Eye (tissue), 1 donor: ENCODE measurements at places on chromosomes 7 and 10.

DNA sequence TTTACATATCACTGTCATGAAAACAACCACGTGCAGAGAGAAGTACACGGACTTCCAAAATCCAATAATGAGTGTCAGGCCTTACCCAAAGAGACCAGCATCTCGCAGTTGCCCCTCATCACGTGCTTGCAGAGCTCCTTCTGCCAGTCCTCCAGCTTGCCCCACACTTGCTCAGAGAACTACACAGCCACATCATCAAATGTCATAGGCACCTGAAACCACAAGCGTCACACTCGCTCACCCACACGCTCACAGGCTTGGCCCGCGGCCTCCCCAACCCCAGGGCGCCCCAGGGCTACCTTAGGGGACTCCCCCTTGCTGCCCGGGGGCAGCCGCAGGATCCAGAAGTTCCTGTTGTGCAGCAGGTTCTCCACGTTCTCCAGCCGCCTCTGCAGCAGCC, 123.4 kb upstream of the ZNF746 start:
- no peak for DNase-seq

DNA sequence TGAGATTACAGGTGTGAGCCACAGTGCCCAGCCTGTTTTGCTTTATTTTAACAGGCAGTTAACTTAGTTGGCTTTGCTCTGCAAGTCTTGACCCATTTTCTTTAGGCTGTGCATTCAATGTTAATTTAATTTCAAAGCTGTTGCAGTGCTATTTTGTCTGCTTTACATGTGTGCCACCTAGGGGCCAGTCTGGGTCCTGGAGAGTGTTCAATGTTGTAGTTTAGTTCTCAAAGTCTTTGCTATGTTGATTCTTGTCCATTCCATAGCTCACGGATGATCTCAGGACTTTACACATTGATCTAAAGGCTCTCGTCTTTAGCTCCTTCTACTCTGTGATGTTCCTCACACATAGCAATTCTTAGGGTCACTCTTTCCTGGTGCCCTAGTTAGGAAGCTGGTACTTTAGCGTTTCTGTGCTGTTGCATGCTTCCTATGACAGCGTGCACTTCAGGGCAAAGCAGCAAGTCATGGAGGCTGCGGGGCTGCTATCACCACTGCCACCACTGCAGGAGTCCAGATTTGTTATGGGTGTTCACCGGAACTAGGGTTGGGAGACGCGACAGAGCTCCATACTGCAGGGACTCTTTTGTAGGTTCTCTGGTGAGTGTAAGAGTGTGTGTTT, 16.4 kb upstream of the ABCA13 start:
- no peak for DNase-seq

- DNase-seq = no peak
Observed at GRCh38 chr7:155860840-155861479, 48.7 kb upstream of the SHH start.

DNA sequence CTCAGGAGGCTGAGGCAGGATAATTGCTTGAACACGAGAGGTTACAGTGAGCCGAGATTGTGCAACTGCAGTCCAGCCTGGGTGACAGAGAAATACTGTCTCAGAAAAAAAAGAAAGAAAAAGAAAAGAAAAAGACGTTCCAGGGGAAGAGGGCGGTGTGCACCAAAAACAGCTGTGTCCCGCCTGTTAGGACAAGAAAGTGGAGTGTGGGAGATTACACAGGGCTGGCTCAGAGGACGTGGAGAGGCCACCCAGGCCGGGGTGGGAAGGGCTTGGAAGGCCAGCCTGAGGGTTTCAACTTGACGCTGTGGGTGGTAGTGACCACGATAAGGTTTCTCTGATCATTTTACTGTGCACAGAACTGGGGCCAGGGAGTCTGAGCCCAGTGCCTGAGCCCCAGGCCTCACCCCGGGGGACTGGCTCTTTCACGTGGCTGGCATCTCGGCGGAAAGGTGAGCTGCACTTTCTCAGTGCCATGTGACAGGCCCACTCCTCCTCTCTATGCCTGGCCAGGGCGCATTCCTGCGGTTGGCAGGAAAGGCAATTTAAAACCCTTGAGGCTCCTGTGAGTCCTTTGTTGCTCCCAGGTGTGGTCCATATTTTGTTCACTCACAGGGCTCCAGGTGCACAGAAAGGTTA, 13.9 kb downstream of the RHBDD2 start:
- DNase-seq = no peak

DNA sequence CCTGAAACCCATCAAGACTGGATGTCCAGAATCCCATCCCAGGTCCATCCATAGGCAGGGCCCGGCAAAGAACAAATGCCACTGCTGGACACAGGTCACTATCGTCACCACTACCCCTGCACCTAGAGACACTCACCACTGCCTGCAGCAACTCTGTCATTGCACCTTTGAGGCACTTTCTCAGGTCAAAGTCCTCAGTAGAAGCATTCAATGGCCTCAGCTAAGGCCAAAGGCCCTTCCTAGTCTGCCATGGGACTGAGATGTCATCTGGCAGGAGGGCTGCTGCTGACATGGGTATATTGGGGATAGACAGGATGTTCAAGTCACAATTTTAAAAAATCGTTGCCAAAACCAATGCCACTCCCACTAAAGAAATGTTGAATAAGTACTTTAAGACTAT, 58.7 kb downstream of the GPAM start:
- no peak for DNase-seq

- no peak for DNase-seq
Observed at GRCh38 chr7:110296321-110296720, 794.6 kb upstream of the LRRN3 start.

- DNase-seq = no peak
Observed at GRCh38 chr7:51326656-51327286, 10.2 kb upstream of the COBL start.

DNA sequence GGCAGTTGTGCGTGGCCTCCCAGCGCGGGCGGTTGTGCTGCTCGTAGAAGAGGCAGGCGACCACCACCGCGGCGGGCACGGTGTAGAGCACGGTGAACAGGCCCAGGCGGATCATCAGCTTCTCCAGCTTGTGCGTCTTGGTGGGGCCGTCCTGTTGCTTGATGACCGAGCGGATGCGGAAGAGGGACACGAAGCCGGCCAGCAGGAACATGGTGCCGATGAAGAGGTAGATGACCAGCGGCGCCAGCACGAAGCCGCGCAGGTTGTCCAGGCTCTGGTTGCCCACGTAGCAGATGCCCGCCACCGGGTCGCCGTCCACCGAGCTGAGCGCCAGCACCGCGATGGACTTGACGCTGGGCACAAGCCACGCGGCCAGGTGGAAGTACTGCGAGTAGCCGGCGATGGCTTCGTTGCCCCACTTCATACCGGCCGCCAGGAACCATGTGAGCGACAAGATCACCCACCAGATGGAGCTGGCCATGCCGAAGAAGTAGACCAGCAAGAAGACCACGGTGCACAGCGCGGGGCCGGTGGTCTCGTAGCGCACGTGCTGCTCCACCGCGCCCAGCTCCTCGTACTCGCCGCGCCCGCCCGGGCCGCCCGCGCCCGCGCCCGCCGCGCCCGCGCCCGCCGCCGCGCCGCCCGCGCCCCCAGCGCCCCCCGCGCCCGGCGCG, 2.2 kb downstream of the FZD8 start:
- peak; percentile 78 for DNase-seq

DNA sequence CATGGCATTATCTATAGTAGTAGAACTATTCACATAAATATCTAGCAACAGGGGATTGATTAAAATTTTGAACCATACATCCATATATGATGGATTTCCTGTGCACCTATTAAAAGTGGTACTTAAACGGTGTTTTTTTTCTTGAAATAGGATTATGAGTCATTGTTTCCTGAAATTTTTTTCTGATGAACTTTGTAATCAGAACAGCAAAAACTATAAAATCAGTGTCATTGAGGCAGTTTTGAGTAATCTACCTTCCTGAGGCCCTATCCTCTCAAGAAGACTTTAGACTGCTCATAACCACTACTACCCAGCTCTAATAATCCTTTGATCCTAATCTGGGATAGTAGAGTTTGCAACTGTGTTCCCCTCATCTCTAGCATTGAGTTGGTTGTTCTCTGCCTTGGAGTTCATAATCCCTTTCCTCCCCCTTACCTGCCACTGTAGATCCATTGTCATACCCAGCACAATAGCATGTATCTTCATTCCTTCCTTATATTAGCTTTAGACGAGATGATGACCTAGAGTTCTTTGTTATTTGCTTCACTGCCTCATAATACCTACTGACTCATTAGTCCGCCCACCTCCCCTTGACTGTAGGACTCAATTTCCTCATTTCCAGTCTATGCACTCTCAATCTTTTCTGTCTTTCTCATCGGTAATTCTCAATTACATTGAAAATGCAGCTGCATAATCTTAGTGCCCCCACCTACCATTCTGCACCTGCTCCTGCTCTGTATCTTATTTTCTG, 133.4 kb downstream of the LRRC4 start:
- DNase-seq = no peak

- peak; percentile 80 for DNase-seq
Observed at GRCh38 chr7:45564485-45564884, 9.7 kb upstream of the ADCY1 start.
